ENCODE measurements at places on chromosomes 5 and 9.

DNA sequence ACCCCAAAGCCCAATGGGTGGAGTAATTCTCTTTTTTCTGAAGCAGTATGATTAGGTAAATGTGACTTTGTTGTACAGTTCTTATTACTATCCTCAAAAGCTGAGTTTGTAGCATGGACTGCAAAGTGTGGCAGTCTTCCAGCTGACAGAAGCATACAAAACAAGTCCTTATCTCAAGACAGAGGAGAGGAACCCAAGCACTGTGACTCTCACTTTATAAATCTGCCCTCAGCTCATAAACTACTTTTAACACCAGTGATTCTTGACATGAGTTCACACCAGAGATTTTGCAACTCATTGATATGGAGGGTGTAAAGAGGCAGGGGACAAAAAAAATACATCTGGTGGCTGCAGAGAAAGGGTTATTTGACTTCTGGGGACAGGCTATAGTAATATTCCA lies 251.6 kb downstream of the NTRK2 start:
- no peak for DNase-seq

DNA sequence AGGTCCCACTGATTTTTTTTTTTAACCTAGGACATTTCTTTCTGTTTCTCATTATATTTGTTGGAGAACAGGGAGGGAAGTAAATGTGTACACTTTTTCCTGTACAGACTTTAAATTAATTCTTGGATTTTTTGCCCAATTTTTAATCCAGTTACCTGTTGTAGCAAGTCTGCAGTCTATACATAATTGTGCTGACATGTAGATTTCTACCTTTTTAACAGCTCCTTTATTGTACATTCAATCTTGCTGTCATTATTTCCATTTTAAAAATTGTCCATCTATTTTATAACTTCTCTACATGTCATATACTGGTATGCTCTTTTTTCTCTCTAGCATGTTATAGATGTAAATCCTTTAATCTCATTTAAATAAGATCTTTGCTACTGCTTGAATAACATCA lies 1838.7 kb upstream of the CDH9 start:
- no peak for DNase-seq

- peak; percentile 17 for DNase-seq
Observed at GRCh38 chr9:136175616-136176197, 29.2 kb downstream of the LHX3 start.

DNA sequence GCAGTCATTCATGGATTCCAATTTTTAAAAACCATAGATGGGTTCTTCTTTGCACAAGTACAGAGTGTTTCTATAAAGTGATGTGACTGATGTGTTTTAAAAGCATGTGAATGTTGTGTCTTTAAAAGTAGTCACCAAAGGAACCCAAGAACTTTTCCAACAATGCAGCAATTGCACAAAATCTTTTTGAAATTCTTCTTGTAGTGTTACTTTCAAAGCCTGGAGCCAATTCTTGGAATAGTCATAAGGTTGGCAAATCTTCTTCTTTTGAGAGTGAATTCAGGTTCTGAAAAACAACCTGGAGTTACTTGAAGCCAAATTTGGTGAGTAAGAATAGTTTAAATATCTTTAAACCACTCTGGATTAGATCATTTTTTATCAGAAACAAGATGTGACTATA lies 10.5 kb downstream of the GRAMD2B start:
- no peak for DNase-seq

DNA sequence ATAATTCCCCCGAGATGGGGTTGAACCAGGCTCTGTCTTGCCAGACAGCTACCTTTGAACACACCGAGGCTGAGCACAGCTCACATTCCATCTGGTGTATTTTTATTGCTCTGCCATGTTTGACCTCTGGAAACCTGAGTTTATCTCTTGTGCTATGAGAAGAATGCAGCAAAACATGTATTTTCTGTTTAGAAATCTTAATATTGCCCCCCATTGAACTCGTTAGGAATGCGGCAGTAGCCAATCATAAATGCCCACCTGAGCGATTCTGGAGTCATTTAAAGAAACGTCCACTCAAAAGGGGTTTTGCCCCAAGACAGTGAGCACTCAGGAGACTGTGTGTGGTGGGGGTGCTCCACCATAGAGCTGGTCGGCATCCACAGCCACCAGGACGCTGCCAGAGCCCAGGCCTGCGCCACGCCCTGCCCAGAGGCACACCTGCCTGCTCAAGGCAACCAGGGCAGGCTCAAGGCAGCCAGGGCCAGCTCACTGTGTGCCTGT lies 26.9 kb downstream of the FGD3 start:
- no peak for DNase-seq

DNA sequence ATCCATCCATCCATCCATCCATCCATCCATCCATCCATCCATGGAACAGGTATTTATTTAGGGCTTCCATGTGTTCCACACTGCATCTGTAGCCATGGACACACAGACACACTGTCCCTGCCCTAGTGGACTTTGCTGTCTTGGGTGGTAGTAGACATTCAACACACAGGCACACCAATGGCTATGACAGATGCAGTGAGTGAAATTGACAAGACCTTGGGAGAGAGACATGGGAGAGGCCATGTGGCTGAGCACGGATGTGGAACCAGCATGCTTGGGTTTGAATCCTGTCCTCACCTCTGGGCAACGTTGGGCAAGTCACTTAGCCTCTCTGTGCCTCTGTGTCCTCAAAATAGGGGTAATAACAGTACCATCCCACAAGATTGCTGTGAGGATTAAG lies 45.3 kb downstream of the STOM start:
- DNase-seq = no peak

GRCh38 chr5:67206929-67207328 lies 10.3 kb upstream of the CD180 start:
- DNase-seq = no peak

- DNase-seq = no peak
Observed at GRCh38 chr9:116843863-116844620, 156.9 kb downstream of the TRIM32 start.

DNA sequence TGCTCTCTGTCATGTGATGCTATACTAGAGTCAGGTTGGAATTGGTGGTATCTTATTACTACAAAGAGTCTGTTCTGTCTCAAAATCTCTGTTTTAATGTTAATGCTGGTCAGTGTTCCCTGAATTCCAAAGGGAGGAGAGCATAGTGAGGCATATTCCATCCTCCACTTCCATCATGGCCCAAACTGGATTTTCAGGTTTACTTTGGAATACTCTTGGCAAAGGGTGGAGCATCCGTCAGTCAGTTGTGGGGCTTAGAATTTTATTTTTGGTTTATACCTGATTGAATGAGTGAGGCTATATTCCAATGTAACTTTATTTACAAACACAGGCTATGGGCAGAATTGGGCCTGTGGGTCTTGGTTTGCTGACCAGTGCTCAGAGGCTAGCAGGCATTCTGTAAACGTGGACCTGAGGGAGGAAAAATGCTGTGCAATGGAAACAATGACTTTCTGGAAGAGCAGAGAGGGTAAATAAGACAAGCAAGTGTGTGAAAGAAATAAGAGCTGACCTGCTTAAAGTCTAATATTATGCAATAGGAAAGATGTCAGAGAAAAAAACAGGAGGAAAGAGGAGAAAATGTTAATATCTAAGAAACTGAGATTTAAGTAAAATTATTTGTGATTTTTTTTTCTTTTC lies 106.2 kb upstream of the CLINT1 start:
- no peak for DNase-seq

DNA sequence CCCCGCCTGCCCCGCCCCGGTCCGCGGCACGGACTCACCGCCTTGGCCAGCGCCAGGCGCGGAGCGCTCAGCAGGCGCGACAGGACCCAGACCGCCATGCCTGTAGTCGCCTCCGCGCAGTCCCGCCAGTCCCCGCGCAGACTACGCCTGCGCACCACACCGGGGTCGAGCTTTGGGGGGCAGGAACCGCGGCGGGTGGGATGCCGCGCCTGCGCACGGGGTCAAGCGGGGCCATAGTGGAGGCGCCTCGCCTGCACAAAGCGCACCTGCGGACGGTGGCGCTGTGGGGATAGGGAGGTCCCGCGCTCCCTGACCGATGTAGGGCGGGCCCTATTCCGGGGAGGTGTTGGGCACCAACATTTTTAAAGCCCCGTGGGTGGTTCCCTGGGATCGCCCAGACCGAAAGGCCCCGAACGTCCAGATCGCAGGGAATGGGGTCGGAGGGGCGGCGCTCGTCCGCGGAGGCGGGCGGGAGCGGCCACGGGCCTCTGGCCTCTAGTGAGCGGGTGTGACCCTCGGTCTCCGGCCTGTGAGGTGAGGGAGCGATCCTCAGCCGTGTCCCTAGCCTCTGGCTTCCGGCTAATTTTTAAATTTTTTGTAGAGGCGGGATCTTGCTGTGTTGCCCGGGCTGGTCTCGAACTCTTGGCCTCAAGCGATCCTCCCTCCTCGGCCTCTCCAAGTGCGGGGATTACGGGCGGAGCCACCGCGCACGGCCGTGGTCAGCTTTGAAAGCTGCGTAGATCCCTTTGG lies 70.8 kb upstream of the LPCAT1 start:
- DNase-seq = peak; percentile 85

- DNase-seq = no peak
Observed at GRCh38 chr9:37836386-37836785, 35.8 kb downstream of the DCAF10 start.

DNA sequence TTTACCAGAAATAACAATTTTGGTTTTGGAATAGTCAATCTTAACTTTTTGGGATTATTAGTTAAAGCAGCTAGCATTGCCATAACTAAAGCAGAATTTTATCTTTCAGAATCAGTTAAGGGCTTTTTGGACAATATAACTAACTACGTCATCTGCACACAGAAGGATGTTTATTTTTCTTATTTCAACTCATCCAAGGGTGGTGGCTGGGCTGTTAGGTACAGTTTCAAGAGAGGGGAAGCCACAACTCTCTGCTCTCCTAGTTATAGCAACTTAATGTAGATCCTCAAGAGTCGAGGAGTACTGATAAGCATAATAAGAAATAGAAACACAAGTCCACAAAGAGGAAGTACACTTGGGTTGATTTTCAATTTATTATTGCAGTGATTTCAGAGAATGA lies 65.6 kb downstream of the ANKRD55 start:
- DNase-seq = no peak

- no peak for DNase-seq
Observed at GRCh38 chr5:149415066-149415967, 36.2 kb upstream of the IL17B start.

- no peak for DNase-seq
Observed at GRCh38 chr5:10149911-10150310, 99.8 kb downstream of the ATPSCKMT start.

DNA sequence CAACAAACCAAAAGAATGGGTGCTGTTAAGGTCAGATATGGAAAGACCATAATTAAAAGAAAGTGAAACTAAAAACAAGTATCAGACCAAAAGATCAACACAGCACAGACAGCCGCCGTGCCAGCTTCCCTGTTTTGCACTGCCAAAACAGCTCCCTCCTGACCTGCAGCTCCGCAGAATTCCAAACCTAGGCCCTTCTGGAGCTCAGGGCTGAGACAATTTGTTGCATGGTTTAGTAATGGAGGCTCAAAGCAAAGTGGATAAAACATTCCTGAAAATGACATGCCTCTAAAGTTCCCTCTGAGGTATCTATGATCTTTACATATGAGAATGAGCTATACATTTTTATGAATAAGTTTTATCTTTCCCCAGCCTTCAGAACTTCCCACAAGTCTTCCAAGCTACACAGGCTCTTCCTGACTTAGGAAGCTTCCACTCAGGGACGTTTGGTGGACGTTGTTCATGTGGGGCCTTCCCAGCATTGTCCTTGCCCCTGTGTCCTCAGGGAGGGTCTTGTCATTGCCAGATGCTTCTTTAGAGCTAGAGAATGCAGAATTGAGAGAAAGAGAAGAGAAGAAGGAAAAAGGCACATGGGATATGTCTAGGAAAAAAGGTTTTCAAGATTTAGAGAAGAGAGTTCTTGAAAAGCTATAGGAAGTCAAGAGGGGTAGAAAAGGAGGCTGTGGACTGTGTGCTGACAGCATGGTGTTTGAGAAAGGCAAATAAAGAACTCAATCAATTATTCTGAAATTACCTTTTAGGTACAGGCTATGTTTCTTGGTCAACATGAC lies 28.4 kb upstream of the SSBP2 start:
- peak; percentile 85 for DNase-seq

- DNase-seq = no peak
Observed at GRCh38 chr5:143527808-143528207, 124.3 kb upstream of the NR3C1 start.

DNA sequence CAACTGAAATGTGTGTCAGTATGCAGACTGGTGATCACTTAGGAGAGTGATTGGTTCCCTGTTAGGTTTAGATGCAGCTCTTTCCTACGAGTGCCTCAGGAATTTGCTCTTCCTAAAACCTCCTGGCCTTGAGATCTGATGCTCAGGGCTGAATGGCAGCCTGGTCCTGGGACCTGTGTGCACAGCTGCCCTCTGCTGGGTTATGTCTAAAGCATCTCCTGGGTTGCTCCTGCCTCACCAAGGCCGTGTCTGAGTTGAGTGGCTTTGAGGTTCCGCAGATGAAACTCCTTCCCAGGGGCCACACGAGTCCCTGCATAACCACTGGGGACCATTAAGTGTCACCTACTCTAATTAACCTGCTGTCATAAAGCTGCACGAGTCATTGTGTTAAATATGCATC lies 59.5 kb downstream of the MVB12B start:
- no peak for DNase-seq

- no peak for DNase-seq
Observed at GRCh38 chr5:133569347-133569746, 43.0 kb downstream of the FSTL4 start.

GRCh38 chr5:149152317-149152746 lies 11.0 kb downstream of the ABLIM3 start:
- no peak for DNase-seq

DNA sequence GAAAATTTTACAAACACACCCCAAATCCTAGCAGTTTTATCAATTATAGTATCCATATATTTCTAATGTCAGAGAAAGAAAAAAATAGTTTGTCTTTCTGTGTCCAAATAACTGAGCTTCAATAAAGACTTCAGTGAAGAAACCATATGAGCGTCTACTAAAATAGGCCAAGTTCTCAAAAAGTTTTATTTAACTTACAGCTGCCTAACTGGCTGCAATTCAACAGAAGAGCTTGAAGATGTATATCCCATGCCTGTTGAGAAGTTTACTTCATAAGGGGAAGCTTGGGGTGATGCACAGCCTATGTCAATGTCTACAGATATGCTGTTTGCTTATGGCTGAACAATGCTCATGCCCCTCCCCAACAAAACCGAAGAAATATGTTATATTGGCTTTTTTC lies 43.7 kb upstream of the ELOVL7 start:
- DNase-seq = no peak

- no peak for DNase-seq
Observed at GRCh38 chr9:135567311-135567710, 5.8 kb downstream of the PAEP start.

- DNase-seq = no peak
Observed at GRCh38 chr9:105191508-105192121, 52.8 kb upstream of the SLC44A1 start.

- no peak for DNase-seq
Observed at GRCh38 chr9:20930836-20931235, 100.6 kb downstream of the HACD4 start.

- no peak for DNase-seq
Observed at GRCh38 chr5:53071738-53072137, 37.8 kb downstream of the MOCS2 start.

- DNase-seq = no peak
Observed at GRCh38 chr5:38316544-38317224, 58.3 kb downstream of the EGFLAM start.

Data from Right ventricle myocardium inferior (tissue), 1 donor.